ENCODE measurements at places on chromosomes 4 and X.

- no peak for DNase-seq
Observed at GRCh38 chrX:118049713-118050112, 66.9 kb downstream of the KLHL13 start.

- no peak for DNase-seq
Observed at GRCh38 chr4:141155586-141155985, 22.3 kb upstream of the RNF150 start.

DNA sequence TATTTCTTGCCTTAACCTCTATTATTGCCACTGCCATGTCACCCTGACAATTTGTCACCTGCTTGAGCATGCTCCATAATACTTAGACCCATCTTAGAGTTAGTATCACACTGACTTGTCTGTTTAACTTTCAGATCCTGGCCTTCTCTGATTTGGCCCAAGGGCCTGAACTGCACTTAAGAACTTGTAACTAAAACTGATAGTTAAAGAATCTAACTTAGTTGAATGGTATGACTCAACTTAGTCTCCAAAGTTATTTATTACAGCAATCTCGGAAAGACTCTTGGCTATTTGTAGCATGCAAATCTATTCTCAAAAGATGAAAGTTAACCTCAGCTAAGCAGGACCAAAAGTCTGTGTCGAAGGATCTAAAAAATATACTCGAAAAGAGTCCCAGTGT, 72.3 kb downstream of the IGSF1 start:
- DNase-seq, result no peak

DNA sequence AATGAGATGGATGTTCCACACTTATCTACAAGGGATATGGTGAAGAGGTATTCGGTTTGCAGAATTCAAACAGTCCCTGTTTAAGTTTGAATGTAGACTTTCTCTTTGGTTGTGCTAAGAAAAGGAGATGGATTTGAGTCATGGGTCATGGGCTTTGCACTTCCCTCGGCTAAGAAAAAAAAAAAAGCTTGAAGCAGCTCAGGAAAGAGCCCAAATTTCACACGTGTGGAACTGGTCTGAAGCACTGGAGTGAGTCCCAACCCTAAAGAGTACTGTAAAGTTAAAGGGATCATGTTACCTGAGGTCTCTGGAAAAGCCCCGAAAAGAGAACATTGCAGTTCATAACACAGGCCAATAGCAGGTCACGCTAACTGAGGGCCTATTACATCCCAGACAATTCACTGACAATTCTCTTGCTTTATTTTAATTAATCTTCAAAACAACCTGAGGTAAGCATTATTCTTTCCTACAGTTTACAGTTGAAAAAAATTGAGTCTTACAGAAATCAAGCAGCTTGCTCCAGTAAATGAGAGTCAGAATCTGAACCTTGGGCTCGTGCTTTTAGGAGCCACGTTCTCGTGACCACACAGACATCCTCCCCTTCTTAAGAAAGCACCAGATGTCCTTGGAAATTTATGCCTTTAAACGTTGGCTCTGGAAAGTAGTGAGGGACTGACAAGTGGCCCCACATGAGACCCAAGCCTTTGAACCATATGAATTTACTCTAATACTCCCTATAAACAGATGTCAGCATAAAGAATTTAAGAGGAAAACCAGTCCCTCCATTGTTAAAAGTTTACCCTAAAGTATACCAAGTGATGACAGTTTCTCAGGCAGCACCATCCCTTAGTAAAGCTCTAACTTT, 89.3 kb downstream of the MAD2L1 start:
- DNase-seq, result no peak

- DNase-seq, result peak; percentile 9
Observed at GRCh38 chr4:56575820-56576429, 70.3 kb downstream of the ARL9 start.

GRCh38 chr4:17773135-17773698, 8.2 kb downstream of the FAM184B start:
- DNase-seq, result no peak

- DNase-seq, result no peak
Observed at GRCh38 chrX:130746709-130747342, 156.2 kb downstream of the ENOX2 start.

- DNase-seq, result no peak
Observed at GRCh38 chrX:72026341-72027023, 105.2 kb downstream of the RTL5 start.

DNA sequence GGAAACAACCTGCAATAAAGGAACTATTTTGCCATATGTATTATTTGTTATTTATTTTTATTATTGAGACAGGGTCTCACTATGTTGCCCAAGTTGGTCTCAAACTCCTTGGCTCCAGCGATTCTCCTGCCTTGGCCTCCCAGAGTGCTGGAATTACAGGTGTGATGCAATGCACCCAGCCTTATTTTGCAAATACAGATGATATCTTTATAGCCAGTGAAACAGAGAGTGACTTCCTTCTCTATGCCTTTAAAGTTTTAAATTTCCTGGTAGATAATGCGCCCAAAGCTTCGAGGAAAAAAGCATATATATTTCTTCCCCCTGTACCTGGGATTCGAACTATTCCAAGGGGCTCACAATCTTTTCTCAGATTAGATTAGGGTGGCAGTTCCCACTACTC, 601.1 kb upstream of the HTR2C start:
- DNase-seq, result no peak

DNA sequence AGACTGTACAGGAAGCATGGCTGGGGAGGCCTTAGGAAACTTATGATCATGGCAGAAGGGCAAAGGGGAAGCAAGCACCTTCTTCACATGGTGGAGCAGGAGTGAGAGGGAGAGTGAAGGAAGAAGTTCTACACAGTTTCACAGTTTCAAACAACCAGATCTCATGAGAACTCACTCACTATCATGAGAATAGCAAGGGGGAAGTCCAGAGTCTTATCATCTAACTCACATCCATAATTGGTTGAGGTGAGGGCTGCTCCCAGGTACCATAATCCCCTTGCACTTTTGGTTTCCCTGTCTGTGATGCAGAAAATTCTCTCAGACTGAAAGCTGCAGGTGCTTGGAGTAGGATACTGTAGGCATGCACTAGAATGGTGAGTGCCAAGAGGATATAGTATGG, 233.8 kb upstream of the CPEB2 start:
- no peak for DNase-seq

DNA sequence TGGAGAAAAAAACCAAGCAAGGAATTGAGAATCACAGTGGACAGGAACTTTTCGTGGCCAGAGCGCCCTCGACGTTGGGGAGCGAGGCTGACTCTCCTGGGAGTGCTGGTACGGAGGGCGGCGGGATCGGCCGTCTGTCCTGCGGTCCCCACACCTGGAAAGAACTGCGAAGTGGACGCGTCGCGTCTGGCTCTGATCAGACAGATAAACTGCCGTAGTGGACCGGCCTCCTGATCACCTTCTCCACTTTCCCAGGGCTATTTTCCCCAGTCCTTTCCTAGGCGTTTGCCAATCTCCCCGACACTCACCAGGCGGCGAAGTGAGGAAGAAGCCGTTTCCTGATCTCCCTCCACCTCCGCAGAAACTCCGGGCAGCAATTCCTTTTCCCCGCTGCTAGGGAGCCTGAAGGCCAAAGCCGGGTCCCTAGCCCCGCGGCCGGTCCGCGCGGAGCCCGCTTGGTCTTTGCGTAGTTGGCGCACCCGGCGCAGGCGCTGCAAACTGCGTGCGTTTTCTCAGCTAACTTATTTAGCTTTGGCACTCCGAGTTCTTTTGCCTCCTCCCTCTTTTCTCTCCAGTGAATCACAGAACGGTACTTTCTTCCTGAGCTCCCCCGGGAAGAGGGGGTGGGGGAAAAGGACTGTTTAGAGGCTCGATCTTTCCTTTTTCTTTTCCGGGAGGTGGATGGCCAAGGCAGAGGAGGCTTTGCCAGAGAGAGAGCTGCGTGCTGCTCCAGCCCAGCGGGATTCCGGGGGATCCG, at the start of gene ARSJ:
TSS of gene ARSJ (minus strand) at position 500 of the 757 bp plus-strand sequence. CDS start 813 bp downstream, outside the sequence.
- peak; percentile 33 for DNase-seq

- no peak for DNase-seq
Observed at GRCh38 chr4:30354605-30355004, 365.6 kb upstream of the PCDH7 start.

DNA sequence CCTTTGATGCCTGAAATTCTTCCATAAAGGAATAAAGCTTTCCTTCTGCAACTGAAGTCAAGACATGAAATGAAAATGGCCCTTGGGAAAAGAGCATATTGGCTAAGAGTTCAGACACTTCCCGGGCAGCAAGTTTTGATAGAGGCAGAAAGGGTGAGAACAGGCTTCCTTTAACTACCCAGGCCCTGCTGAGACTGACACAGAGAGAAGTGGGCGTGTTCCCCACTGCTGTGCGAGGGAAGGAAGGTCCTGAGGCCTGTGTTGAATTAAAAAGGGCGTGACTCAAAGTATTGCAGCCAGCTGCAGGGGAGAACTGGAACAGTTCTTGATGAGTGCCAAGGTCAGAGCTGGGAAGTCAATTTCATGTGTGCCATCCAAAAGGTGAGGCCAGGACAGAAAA, 33.9 kb upstream of the ADGRG2 start:
- DNase-seq, result no peak

DNA sequence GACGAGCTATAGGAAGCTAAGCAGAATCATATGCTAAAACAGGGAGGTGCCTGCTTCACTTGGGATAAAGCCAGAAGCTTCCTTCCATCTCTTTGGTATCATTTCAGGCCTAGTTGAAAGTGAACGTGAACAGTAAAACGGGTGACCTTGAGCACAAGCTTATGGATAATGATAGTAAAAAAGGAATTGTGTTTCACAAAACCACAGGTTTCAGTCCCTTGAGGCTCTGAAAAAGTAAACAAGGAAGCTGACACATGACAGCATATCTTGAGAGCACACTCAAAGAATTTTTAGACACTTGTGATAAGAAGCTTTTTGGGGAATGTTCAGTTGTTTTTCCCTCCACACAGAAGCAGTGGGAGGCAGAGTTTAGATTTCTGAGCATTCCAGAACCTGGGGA, 286.1 kb downstream of the DCHS2 start:
- no peak for DNase-seq

GRCh38 chrX:13094374-13094773, 50.0 kb upstream of the FAM9C start:
- DNase-seq, result no peak

DNA sequence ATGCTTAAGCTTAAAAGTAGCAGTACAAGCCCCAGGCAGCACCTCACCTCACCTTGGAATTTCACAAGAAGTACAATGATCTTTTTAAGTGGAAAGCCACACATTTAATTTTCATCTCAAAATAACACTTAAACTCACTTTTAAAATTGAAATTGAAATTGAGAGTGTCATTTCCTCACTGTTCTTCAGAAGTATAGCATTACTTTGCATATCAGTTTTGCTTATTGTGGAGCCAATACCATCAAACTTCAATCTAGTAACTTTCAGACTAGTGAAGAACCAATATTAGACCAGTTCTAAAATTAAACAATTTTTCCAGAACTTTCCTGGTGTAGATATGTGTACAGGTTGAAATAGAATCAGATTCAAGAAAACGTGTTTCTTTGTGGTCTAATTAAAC, 242.4 kb downstream of the NDST4 start:
- DNase-seq, result no peak

DNA sequence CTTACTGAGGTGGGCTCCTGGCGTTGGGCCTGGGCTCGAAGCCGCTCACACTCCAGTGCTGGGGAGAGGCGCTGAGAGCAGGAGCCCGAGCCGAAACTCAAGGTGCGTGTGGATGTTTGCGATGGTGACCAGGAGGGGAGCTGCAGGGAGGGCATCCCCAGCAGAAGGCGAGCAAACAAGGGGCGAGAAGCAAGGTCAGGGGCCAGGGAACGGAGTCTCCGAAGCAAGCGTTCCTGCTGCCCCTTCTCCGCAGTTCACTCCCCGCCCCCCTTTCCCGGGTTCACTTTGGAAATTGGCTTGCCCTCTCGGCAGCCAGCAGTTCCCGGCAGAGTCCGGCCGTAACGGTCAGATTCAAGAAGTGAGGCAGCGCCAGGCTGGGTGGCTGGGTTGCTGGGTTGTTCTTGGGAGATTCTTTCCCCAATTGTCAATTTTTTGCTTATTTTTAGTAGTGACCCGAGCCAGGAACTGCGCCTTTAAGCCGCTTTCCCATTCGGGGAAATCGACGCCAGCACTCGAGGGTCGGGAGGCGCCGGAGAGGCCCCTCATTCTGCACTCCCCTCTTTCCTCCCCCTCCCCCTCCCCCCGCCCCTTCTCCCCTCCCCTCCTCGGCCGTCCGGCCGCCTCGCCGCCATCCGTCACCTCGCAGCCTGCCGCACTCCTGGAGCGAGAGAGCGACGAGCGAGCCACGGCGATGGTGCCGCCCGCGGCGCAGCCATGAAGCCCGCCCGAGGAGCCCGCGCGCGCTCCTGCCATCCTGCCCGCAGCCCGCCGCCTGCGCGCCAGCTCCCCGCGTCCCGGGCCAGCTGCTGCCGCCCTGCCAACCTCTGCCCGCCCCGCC, at the start of gene FRMPD3:
TSS of gene FRMPD3 (plus strand) at position 655 of the 838 bp plus-strand sequence. CDS start 76,937 bp downstream, outside the sequence.
- peak; percentile 42 for DNase-seq

DNA sequence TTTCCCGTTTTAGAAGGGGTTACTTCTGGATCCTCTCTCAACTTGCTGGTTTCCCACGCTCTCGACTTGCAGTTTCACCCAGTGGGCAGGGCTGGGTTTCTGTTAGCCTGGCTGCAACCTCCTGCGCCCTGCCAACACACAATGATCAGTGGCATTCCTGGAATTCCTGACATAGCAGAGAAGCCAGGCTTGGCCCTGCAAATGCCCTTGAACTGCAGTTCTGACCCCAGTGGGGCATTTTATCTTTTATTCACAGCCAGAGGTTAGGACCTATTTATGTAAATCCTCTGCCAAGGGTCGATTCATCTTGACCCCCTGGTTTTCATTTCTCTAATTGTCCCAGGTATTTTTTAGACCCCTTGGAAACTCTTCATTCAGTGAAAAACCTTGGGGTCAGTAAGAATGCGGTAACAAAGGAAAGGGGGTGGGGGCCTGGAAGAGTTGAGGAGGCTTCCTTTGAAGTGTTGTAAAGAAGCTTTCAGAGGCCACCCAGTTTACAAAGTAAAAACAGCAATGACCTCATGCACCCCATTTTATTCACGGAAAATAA, 217.6 kb downstream of the ZNF674 start:
- peak; percentile 20 for DNase-seq

- DNase-seq, result no peak
Observed at GRCh38 chrX:53421772-53422085, 725 bp downstream of the SMC1A start.

- no peak for DNase-seq
Observed at GRCh38 chr4:32172761-32173160, 1452.6 kb downstream of the PCDH7 start.

Data from HuH-7 (cell line).